ENCODE measurements at places on chromosomes 5 and 9.

- peak; percentile 99 for DNase-seq
These were observed 31.5 kb upstream of the SEMA4D start for GRCh38 chr9:89529243-89530035.

DNA sequence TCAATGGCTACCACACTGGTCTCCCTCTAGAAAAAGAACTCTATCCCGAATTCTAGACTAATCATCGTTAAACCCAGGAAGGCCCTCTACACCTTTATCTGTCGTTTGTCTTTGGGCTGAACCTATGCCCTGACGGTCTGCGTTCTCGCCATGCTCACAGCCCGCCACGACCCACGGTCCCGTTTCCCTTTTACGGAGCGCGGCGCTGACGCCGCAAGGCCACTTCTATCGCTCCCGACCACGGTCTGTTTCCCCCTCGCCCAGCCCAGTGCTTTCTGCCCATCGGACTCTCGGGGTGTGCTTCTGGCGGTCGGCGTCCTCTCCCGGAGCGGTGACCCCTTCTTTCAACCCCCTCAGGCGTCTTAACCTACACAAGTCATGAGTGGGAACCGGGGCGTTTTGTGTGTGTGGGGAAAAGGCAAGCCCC is 974 bp downstream of the C9orf40 start:
- DNase-seq: peak; percentile 32

DNA sequence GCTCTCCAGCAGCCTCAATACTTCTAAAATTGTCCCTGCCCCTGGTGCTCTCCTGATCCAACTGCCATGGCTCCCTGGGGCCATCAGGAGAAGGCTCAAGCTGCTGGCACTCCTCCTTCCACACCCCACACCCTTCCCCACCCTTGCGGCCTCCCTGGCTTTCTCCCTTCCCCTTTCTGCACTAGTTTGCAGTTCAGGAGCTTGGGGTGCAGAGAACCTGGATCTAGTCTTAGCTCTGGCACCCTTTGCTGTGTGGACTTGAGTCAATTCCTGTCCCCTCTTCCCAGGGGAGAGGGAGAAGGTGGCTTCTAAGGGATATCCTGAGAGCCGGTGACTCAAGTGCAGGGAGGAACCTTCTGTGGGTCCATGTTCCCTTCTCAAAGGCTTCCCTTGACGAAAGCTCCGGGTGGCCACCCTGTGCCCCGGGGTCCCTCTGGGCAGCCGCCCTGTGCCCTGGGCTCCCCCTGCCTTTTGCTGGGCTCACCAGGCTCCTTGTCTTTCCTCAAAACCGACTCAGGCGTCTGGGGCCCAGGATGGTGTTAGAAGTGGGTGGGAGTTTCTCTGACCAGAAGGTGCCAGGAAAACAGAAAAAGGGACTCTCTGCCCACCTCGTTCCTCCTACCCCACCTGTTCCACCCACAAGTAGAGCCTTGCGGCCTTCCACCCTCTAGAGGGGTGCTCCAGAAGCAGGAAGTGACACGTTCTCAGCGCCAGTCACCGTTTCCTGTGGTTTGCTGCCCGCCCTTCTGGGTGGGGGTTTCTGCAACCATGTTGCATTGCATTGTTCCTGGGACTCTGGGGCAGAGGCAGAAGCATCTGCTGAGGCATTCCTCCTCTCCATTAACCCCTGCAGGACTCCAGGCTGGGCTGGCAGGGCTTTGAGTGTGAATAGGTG is 15.0 kb downstream of the GLIPR2 start:
- peak; percentile 95 for DNase-seq

GRCh38 chr5:133432956-133433532 is 179.3 kb downstream of the FSTL4 start:
- DNase-seq: no peak

GRCh38 chr5:144548936-144549335 is 378.3 kb downstream of the KCTD16 start:
- DNase-seq: no peak

DNA sequence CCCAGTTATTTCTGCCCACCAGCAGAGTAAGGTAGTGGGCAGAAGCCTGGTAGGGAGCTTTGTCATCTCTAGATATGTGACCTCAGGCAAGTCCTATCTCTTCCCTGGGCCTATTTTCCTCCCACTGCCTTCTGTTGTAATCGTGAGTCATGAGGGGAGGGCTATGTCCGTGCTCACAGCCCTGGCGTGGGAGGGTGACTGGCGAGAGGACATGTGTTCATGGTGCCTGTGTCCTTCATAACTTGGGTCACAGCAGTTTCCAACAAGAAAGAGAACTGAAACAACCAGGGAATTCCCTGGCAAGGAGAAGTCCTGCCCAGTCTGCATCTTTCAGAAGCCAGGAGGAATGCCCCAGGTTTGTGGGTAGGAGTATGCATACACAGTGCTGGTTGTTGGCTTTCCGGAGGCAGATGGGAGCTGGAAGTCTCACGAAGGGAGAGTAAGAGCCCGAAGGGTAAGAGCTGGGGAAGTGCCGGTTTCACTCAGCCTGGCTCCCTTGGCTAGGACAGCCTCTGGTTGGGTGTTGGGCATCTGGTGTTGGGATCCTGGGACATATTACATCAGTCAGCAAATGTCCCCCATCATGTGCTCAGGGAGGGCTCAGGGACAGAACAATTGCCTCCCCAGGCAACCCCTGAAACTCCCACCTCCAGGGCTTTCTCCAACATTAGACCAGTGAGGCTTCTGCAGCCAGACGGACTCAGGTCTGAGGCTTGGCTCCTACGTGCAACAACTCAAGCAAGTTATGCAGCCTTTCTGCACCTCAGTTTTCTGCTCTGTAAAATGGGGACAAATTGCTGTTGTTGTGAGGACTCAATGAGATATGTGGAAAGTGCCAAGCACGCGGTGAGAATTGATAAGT is 4.3 kb upstream of the TIFAB start:
- DNase-seq: no peak

GRCh38 chr9:18707061-18707461 is 233.1 kb downstream of the ADAMTSL1 start:
- no peak for DNase-seq

GRCh38 chr5:151063142-151063989 is 17.5 kb downstream of the TNIP1 start:
- DNase-seq: peak; percentile 27

All from Kasumi-1 (cell line).